Right cardiac atrium (tissue), 5 donors: ENCODE measurements at places on chromosomes 12 and 14. TPM values are rescaled to one million over a fixed set of nuclear protein-coding genes. Genes with fewer than 3 reads are reported as not detected.

DNA sequence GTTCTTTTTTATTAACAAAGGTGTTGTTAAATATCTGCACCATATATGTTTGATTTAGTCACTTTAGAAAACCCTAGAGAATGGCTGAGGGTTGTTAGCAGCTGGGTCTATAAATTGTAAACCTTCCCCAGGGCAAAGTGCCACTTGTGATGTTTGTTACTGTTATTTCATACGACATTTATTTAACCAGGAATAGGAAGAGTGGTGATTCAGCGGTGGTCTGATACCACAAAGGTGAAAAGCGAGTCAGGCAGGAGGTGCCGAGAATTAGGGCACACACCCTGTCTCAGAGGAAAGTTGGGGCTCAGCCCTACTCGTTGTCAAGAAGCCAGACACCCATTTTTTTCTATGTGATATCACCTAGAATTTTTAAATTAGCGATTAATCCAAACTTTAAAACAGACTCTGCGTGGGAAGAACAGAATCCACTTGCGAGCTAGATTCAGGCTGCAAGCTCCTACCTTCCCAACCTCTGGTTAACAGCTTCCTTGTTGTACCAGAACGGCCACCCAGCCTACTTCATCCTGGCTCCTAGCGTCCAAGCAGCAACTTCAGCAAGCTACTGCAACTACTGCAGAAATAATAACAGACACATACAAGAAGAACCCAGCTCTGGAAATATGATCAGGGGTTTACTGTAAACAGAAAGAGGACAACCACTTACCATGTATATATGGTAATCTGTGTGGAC, 126.7 kb downstream of the TMEM132D start:
- DNase-seq, result no peak

DNA sequence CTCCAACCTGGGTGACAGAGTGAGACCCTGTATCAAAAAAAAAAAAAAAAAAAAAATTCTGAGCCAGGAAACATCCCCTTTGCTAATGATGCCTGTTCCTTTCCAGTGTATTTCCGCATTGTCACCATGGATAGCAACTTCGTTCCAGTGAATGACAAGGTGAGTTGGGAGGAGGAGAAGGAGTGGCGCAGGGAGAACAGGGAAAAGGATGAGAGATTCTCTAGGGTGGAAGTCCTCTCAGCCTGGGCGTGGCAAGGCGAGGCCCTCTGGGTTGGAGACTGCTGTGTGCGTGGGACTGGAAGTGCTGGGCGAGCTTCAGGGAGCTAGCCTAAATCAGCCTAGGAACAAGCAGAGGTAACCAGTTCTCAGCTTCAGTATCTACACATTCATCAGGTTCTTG, 7.2 kb downstream of the A2ML1 start:
- DNase-seq, result no peak

DNA sequence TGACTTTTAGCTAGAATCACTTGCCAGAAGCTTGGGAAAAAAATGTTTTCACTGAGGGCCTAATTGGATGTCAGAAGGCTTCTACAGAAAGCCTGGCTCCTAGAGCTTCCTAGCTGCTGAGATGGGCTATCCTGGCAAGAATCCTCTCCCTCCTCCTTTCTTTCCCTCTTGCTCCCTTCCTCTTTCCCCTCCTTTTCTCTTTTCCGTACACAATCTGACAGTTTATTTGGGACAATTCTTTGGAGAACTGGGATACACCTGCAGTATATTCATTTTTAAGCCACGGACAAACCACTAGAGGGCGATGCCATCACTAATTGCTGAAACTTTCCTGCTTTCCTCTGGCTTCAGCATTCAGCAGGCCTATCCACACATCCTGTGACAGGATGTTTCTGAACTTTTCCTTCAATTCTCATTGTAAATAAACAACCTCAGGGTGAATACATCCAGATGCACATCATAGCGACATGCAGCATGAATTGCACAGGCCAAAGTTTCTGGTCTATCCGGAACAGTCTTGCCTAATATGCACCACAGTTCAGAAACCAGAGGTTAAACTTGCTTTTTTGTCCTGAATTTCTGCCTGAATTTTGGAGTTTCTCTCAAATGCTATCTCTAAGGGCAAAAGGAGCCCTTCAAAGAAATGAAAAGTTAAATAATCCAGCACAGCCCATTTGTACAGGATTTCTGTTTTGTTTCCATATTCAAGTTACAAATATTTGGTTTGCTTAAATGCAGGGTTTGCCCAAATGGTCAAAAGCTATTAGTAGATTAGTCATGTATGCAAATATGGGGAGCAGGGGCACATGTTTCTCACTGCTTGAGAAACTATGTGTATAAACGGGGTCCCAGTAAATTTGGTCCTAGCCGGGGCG, 142.8 kb downstream of the PAWR start:
- no peak for DNase-seq

GRCh38 chr12:94987801-94988200, 15.7 kb downstream of the NDUFA12 start:
- DNase-seq, result no peak

DNA sequence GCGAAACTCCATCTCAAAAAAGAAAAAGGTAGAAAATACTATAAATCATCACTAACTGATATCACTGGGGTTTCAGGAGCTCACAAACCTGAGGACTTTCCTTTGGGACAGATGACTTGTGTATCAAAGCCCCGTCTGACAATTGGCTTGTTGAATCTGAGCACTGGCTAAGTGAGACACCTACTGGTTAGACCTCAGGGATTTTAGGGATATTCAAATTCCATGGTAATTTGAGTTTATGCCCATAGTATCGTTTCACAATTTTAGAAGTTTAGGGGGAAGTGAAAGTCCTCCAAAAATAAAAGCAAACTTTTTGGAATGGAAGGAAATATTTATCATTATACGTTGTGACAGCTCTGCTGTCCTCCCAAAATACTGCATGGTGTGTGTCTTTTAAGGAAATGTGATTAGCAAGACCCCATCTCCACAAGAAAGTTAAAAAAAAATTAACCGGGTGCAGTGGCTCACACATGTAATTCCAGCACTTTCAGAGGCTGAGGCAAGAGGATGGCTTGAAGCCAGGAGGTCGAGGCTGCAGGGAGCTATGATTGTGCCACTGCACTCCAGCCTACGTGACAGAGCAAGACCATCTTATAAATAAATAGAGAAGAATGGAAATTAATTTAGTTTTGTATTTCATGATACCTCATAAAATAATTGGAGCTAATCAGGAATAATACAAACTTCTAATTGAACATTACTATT, 49.2 kb downstream of the FBXL14 start:
- DNase-seq, result no peak

- DNase-seq, result no peak
These were observed 181.8 kb downstream of the RASSF9 start for GRCh38 chr12:85654456-85654840.

DNA sequence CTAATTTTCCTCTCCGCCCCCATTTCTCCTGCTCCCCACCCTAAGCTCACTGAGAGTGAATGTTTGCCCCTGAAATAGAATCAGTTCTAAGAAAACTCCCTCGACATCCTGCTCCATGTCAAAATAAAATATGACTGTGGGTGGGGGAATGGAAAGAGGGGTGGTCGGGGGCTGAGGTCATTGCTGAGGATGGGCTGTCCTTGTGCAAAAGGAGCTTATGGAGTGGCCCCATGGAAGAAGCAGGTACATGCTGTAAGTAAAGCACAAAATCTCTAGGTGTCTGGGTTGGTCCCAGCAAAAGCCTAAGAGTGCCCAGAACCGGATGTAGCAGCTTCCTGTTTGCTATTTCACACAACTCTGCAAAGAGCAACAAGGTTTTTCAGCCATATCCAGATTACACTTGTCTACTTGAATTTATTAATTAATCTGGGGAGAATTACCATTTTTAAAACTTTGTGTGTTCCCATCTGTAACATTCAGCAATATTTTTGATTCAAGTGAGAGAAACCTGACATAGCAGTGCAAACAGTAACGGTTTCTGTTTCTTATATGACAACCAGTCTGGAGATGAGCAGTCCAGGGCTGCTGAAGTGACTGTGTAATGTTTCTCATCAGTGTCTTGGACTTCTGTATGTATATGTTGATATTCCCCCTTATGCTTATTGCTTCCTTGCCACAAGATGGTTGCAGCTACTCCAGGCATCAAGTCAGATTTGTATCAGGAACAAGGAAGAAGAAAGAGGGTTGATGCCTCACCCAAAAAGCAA, 40.4 kb upstream of the GZMB start:
- no peak for DNase-seq

DNA sequence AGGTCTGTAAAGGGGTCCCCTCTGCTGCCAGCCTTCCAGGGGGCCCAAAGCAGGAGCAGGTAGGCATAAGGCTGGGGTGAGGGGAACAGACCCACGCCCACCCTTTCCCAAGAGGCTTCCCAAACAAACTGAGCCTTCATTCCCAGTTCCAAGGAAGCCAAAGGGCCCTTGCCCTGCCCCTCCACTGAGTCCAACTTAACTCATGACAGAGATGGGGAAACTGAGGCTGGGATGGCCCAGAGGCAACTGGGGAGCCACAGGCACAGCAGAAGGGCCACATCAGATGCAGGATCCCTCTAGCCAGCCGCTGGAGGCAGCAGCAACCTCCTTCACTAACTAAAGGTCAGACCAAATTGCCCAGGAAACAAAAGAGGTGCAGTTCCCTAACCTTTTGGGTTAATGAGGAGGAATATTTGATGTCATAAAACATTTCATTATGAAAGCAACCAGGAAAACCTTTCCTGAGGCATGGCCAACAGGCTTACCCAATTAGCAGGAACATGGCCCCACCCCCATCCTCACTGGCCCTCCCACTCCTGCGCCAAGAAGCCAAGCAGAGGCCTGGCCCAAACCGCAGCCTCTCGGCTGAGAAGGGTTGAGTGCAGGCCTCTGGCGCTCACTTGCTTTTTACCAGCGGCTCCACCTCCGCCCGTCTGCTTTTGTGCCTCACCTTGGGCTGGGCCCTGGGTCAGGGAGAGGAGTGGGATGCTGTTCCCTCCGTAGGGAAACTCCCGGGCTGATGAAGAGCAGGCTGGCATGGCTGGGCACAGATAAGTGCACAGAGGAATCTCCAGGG, 293.5 kb upstream of the RTL1 start:
- DNase-seq, result no peak

GRCh38 chr12:62873826-62874448, 61.0 kb downstream of the PPM1H start:
- DNase-seq, result no peak

The TAMALIN gene
- total RNA-seq, result 36.3 TPM

The CAMKK2 gene
- 21.4 TPM for total RNA-seq

The TMEM19 gene
- 28.5 TPM for total RNA-seq

- DNase-seq, result no peak
These were observed 216.9 kb upstream of the DIO2 start for GRCh38 chr14:80428171-80428570.

The AQP2 gene
- total RNA-seq, result 0.17 TPM

DNA sequence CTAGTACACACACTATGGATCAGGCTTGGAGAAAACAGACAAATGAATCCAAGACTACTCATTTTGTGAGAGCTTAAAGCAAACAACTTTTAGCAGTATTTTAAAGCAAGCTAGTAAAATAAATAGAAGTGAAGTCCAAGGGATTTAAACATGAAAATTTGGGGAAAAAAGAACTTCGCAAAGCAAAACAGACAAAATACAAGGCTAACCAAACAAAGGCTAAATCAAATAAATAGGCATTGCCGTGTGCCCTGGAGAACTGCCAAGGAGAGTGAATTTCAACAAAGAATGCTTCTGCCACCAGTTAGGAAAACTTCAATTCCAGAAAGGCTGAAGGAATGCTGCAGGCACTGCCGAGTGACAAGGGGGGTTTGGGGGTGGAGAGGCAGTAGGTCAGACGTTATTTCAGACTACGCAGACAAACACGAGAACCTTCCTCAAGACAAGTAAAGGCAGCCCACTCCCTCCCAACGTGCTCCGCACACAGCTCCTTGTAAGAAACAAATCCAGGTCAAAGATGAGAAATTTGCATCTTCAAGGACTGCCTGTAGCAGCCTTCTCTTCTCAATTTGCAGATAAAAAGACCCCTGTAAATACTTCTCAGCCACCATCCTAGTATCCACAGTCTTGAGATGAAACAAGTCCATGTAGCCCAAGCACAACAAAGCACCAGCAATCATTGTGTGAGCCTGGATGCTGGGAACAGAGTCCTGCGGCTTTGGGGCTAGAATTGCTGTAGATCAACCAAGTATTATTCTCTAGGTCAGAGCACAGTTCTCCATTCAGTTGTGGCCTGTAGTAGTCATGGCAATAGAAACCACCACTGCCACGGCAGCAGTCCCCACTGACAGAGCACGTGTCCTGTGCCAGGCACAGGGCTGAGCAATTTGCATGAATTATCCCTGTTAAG, 43.3 kb downstream of the EFCAB11 start:
- DNase-seq, result no peak

GRCh38 chr12:82937151-82937550, 250.4 kb downstream of the TMTC2 start:
- DNase-seq, result no peak

The PMEL gene
- total RNA-seq, result 1.3 TPM

The DDX11 gene
- 6.9 TPM for total RNA-seq

- DNase-seq, result no peak
These were observed 40.0 kb downstream of the GPR65 start for GRCh38 chr14:88044776-88045446.

DNA sequence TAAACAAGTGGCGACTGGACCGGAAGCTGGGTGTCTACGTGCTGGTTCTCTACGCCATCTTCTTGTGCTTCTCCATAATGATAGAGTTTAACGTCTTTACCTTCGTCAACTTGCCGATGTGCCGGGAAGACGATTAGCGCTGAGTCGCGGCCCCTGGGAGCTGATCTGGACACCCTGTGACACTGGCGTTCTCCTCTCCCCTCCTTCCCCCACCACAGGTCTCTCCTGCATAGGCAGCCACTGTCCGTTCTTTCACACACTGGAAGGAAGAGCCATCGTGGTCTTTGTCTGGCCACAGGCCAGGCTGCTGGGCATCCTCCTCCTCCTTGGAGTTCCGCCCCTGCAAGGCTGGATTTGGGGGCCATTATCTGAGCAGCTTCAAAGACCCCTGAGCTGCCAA, 20.1 kb upstream of the RIN3 start:
- peak; percentile 42 for DNase-seq

DNA sequence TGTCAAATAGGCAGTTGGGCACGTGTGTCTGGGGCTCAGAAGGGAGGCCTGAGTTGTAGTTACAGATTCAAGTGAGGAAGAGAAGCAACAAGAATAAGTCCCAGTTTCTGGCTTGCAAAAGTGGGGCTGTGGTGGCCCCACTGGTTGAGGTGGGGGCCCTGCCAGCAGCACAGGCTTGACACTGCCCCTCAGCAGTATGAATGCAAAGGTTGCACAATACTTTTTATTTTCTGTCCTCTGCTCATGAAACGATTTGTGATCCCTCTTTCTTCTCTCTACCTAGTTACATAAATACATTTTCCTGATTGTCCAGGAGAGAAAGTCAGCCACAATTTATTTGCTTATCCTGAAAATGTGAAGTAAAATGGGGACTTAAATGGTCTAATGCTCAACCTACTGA, 577.8 kb downstream of the AACS start:
- DNase-seq, result no peak

- DNase-seq, result no peak
These were observed 76.9 kb downstream of the KICS2 start for GRCh38 chr12:64145226-64145625.

The KRT80 gene
- not detected for total RNA-seq
